Stimulated activated CD4-positive, alpha-beta T cell treated with anti-CD3 and anti-CD28 coated beads, Interleukin-15, amount 100 ng/mL, for 48 hours (primary cell): ENCODE measurements at places on chromosomes 4 and X.

DNA sequence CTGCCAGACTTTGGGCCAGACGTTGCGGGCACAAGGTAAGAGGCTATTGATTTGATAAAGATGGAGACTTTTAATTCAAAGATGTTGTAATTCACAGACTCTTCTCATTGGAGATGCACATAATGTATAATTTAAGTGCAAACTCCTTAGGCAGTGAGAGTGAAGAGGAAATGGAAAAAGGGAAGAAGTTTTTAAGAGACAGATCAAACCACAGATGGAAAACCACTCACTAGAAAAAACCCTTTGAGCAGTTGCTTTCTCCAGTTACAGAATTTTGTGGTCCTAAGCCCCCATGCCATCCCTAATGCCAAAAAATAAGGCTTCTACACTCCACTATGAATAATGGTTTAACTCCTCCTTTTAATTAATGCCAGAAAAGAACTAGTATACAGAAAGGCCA is 977.1 kb upstream of the PRKX start:
- DNase-seq = no peak

GRCh38 chr4:143289370-143289769 is 47.3 kb upstream of the GAB1 start:
- DNase-seq = no peak

DNA sequence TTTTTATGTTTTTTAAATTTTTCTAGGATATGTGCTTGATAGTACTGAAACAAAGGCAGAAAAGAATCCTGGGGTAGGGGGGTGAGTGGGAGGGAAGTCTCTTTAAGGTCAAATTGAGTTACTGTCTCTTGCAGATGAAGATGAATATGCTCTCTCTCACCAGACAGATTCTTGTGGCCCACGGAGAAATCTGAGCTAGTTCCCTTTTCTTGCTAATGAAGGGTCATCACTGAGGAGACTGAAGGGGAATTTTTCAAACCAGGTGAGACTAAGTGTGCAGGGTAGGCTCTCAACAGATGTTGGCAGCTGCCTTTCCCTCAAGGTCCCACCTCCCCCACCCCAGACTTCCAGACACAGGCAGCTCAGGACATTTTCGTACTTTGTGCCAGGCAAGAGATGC is 21.5 kb downstream of the FAM9C start:
- no peak for DNase-seq

- DNase-seq = peak; percentile 74
Observed at GRCh38 chr4:164956766-164957643, 20.5 kb downstream of the TRIM61 start.

DNA sequence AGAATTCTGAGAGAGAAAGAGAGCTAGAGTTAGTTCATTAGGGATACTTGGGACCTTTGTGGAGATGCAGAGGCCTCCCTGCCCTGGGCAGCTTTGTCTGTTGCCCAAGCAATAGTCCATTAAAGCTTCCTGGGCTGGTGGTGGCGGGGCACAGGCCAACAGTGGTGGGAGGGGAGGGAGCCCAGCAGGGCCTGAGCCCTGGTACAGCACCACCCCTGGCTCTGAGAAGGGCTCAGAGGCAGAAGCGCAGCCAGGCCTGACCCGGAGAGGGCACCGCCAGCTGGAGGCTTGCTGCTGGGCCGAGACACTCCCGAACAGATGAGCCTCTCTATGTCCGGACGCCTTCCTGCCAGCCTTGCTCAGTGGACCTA is 65.3 kb downstream of the EFNB1 start:
- DNase-seq = no peak

DNA sequence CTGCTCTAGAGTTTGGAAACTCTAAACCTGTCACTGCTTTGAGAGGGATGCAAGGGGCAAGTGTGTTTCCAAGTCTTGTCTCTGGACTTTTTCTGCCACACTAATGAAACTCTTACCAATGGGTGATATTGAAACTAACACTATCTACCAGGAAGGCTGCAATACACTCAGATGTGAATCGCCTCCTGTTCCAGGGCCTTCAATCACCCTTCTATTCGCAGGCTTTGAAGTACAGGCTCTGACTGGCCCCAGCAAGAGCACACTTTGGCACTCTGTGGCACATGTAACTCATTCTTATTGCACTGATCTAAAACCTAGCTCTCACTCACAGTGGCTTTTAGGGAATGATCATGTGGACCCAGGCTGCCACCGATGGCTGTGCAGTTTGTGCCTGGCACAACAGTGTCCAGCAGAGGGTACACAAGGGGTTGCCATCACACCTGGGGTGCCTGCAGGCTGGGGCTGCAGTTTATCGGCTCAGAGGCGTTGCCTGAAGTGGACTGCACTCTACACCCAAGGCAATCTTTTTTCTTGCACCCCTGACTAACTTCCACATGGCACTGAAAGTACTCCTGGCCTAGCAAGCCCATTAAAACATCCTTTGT is 210.8 kb downstream of the MGST2 start:
- DNase-seq = no peak

DNA sequence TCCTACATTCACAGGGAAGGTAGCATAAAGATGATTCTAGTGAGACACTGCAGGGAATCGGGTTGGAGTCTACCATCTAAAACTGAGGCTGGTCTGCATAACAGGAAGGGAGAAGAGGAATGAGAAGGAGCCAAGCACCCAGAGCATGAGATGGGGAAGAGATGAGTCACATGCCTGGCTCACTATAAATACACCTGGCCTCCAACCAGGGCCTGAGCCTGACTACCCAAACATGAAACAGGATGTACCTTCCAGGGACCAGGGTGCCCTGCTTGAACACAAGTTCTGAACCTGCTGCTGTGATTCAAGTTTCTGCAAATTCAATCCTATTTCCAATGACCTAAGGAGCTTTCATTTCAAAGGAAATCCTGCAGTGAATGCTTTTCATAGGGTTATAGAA is 24.9 kb downstream of the CD99L2 start:
- DNase-seq = no peak

GRCh38 chr4:143700046-143700415 is 444 bp downstream of the FREM3 start:
- no peak for DNase-seq

DNA sequence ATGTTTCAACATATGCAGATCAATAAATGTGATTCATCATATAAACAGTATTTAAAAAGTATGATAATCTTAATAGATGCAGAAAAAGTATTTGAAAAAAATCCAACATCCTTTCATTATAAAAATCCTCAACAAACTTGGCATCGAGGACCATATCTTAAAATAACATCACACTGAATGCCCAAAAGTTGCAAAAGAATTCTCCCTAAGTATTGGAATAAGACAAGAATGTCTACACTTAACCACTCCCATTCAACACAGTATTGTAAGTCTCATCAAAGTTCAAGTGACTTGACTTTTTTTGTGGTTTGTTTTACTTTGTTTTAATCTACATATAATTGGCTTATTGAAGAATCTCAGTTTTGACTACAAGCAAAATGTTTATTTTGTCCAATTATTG is 779.0 kb upstream of the SLIT2 start:
- DNase-seq = no peak

DNA sequence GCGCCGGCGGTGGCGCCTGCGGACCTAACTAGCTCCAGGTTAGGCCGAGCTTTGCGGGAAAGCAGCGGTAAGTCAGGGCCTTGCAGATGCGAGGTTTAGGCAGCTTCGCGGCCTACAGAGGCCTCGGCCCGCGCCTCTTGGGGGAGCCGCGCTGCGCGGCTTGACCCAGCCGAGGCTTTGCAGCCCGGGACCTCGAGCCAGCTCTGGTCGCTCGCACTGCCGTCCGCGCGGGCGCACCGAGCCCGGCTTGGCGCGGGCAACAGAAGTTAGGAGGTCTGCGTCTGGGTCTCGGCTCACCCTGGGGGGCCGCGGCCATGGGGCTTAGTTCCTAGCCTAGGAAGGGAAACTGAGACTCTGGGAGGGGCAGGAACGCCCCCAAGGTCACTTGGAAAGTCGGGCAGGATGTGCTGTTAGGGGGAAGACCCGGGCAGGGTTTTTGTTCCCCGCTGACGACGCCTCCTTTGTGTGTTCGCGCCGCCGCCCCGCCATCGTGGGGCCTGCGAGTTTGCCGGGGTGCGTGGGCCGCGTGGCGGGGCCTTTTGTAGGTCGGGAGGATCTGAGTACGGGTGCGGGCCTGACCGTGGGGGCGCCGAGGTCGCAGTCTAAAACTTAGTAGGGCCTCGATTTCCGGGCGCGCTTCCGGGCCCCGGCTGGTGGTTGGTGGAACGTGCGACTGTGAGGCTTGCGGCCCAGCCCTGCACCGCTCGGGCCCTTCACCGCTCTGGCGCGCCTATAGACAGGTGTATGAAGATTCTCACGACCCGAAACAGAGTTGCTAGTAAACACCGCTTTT is 482 bp downstream of the RNF4 start:
- peak; percentile 59 for DNase-seq

DNA sequence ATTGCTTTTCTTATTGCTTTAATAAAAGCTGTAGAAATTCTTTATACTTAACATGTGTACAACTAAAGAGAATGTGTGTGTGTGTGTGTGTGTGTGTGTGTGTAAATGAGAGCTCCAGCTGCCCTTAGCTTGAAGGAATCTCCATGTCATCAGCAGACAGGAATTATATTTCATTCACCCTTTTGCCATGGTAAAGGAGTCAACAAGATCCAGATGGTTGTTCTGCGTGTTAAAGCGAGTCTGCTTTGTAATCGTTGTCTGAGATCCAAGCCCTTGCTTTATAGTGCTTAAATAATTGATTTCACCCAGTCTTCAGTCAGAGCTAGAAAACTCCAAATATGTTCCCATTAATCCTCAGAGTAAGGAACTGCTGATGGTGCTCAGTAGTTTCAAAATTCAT is 285.5 kb downstream of the PDGFC start:
- DNase-seq = no peak

DNA sequence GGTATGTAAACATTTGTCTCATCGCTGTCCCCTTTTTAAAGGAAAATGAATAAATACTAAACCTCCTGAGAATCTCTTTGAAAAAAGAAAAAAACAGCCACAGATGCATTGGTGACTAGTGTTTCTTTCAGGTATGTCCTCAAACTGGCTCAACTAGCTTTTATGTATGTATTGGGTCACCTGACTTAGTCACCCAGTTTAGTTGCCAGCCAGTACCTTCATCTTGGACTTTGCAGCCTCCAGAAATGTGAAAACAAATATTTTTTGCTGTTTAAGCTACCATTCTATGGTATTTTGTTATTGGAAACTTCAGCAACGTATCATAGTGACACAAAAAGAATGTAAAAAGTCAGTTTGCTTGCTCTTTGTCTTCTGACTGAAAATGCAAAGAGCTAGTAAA is 1263.5 kb downstream of the FAM133A start:
- no peak for DNase-seq

- DNase-seq = no peak
Observed at GRCh38 chr4:151331276-151332042, 6.1 kb upstream of the SH3D19 start.
